Common myeloid progenitor, CD34-positive (primary cell): ENCODE measurements at places on chromosomes 4 and X.

GRCh38 chr4:181350615-181351415, 892.4 kb upstream of the TENM3 start:
- no peak for DNase-seq
- no peaks in the 10 kb centered on the region for H3K27me3 ChIP-seq
- H3K36me3 ChIP-seq = no peaks in the 10 kb centered on the region
- no peak overlapping the region for H3K4me3 ChIP-seq
- no peaks in the 10 kb centered on the region for H3K4me1 ChIP-seq
- H3K27ac ChIP-seq = no peak overlapping the region

DNA sequence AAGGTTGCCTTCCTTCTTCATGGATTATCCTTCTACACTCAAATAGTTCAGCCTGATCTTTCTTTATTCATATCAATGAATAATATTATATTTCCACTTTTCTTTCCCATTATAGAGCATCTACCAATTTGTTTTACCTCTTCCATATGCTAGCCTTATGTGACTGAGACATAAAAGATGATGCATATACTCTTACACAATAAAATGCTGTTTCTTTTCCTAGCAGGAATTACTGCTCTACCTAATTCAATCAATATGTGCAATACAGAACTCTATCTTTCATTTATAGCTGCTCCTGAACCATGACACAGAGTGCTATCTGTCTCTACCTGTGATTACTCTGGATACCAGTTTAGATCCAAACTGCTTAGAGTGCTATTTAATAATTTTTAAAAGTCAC, 2334.0 kb downstream of the PCDH7 start:
- DNase-seq = no peak
- no peaks in the 10 kb centered on the region for H3K27me3 ChIP-seq
- no peak overlapping the region for H3K27ac ChIP-seq
- no peaks in the 10 kb centered on the region for H3K4me1 ChIP-seq
- no peaks in the 10 kb centered on the region for H3K36me3 ChIP-seq
- H3K4me3 ChIP-seq = no peak overlapping the region

GRCh38 chr4:1693131-1693896, 9.2 kb upstream of the FAM53A start:
- H3K27ac ChIP-seq = no peak overlapping the region
- H3K36me3 ChIP-seq = peaks cover 11% of the 10 kb centered on the region
- DNase-seq = peak; percentile 80
- H3K4me3 ChIP-seq = no peak overlapping the region

DNA sequence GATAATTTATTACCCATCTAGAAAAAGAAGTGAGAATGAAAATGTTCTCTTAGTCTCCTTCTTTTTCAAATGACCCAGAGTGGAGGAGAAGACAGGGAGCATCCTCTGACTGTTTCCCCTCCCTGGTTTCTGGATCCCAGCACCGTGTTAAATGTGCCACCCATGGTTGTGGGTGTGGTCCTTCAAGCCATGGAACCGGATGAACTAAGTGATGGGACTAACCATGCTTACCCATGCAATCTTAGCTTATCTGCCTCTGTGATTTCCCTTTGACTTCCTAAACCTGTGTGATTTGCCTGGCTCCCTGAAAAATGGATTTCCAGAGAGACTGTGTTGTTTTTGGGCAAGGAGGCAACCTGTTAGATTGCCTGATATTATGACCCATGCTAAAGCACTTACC, 437.1 kb downstream of the MAGEB5 start:
- no peaks in the 10 kb centered on the region for H3K27me3 ChIP-seq
- no peaks in the 10 kb centered on the region for H3K4me1 ChIP-seq
- no peaks in the 10 kb centered on the region for H3K36me3 ChIP-seq

- peak; percentile 19 for DNase-seq
- H3K4me3 ChIP-seq = no peak overlapping the region
- H3K4me1 ChIP-seq = no peaks in the 10 kb centered on the region
- no peak overlapping the region for H3K27ac ChIP-seq
Measured at GRCh38 chr4:104758574-104758973, 263.9 kb upstream of the CXXC4 start.

DNA sequence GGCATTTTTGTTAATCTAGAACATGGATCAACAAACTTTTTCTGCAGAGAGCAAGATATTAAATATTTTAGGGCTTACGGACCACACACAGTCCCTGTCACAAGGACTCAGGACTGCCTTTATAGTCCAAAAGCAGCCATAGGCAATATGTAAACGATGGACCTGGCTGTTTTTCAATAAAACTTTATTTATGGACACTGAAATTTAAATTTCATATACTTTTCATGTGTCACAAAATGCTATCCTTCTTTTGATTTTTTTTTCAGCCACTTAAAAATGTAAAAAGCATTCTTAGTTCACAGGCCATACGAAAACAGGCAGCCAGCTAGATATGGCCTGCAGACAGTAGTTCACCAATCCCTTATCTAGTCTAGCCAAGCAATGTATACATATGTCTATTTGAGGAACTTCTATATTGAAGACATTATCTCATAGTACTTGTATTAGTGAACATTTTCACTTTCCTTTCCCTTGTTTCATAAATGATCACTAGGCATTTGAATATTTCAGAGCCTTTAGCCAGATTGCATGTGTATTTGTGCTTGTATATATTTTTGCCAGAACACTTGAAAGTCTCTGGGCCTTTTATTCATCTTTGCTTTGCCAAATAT, 350.9 kb downstream of the RPA4 start:
- DNase-seq = no peak
- H3K4me3 ChIP-seq = no peak overlapping the region
- no peaks in the 10 kb centered on the region for H3K27me3 ChIP-seq
- no peak overlapping the region for H3K27ac ChIP-seq

- no peaks in the 10 kb centered on the region for H3K27me3 ChIP-seq
- no peak for DNase-seq
- no peak overlapping the region for H3K27ac ChIP-seq
- H3K4me1 ChIP-seq = no peaks in the 10 kb centered on the region
Measured at GRCh38 chr4:133263104-133263503, 114.0 kb downstream of the PCDH10 start.

- no peak for DNase-seq
- H3K4me3 ChIP-seq = no peak overlapping the region
- H3K36me3 ChIP-seq = no peaks in the 10 kb centered on the region
- no peak overlapping the region for H3K27ac ChIP-seq
- no peaks in the 10 kb centered on the region for H3K4me1 ChIP-seq
Measured at GRCh38 chr4:178836865-178837264, 1394.6 kb upstream of the AGA start.

GRCh38 chrX:24491741-24492140, 26.7 kb downstream of the PDK3 start:
- DNase-seq = no peak
- H3K27ac ChIP-seq = no peak overlapping the region
- no peak overlapping the region for H3K4me3 ChIP-seq
- no peaks in the 10 kb centered on the region for H3K36me3 ChIP-seq

GRCh38 chr4:20614816-20615215, 85.4 kb upstream of the PACRGL start:
- H3K4me1 ChIP-seq = peaks cover 3% of the 10 kb centered on the region
- no peak overlapping the region for H3K27ac ChIP-seq
- no peaks in the 10 kb centered on the region for H3K36me3 ChIP-seq
- H3K4me3 ChIP-seq = no peak overlapping the region
- no peaks in the 10 kb centered on the region for H3K27me3 ChIP-seq
- DNase-seq = no peak

DNA sequence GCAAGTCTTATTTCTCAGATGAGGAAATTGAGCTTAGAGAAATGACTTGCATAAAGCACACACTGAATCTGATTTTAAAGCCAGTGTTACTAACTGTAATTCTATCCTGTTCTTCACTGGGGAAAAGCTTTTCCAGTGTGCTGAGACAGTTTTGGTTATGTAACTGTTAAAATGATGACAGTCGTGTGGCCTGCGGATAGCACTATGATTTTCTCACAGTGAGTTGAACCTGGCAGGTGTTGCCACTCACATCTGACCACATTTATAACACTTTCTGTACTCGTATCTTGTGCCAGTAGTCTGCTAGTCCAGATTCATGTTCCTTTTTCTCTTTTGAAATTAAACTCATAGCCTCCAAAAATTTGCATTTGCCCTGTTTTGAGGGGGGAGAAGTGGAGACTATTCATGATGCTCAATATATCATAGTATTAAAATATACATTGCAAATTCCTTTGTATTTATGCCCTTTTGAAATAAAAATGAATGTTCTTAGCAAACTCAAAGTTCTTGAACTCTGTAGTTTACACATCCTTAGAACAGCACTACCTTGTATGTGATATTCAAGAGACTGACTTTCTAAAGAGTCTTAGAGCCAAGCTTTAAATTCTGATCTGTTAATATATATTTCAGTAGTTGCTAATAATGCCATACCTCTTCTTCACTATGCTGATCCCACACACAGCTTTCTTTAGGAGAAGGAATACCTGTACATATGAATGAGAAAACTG, 132.3 kb downstream of the PDLIM5 start:
- H3K27ac ChIP-seq = no peak overlapping the region
- peaks cover 5% of the 10 kb centered on the region for H3K36me3 ChIP-seq
- no peak overlapping the region for H3K4me3 ChIP-seq
- no peaks in the 10 kb centered on the region for H3K4me1 ChIP-seq
- no peaks in the 10 kb centered on the region for H3K27me3 ChIP-seq

DNA sequence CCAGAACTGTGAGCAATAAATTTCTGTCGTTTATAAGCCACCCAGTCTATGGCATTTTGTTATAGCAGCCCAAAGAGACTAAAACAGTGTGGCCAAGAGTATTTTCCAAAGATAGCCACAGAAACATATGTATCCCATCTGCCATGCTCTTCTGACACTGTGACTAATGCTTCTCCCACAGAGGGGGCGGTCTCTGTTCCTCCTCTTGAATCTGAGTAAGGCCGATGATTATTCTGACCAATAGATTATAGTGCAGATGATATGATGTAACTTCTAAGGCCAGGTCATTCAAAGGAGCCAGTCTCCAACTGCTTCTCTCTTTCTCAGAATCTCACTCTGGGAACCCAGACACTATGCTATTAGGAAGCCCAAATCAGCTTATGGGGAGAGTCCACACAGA, 570.7 kb downstream of the BCOR start:
- H3K4me3 ChIP-seq = no peak overlapping the region
- H3K36me3 ChIP-seq = no peaks in the 10 kb centered on the region
- no peak for DNase-seq
- no peaks in the 10 kb centered on the region for H3K27me3 ChIP-seq
- H3K4me1 ChIP-seq = no peaks in the 10 kb centered on the region

GRCh38 chrX:84611843-84612636, 109.8 kb upstream of the HDX start:
- no peak overlapping the region for H3K27ac ChIP-seq
- H3K36me3 ChIP-seq = no peaks in the 10 kb centered on the region
- H3K4me3 ChIP-seq = no peak overlapping the region
- H3K27me3 ChIP-seq = no peaks in the 10 kb centered on the region
- H3K4me1 ChIP-seq = no peaks in the 10 kb centered on the region

GRCh38 chr4:103156106-103156505, 42.0 kb downstream of the CENPE start:
- H3K4me1 ChIP-seq = no peaks in the 10 kb centered on the region
- H3K4me3 ChIP-seq = no peak overlapping the region
- H3K27me3 ChIP-seq = no peaks in the 10 kb centered on the region
- no peak overlapping the region for H3K27ac ChIP-seq
- no peak for DNase-seq

- DNase-seq = no peak
- H3K27ac ChIP-seq = no peak overlapping the region
- H3K4me3 ChIP-seq = no peak overlapping the region
- no peaks in the 10 kb centered on the region for H3K27me3 ChIP-seq
Measured at GRCh38 chr4:24956091-24956490, 43.2 kb upstream of the CCDC149 start.

GRCh38 chrX:29662759-29663503, 552.4 kb upstream of the MAGEB2 start:
- no peak overlapping the region for H3K27ac ChIP-seq
- no peak for DNase-seq
- no peaks in the 10 kb centered on the region for H3K36me3 ChIP-seq
- H3K4me3 ChIP-seq = no peak overlapping the region

DNA sequence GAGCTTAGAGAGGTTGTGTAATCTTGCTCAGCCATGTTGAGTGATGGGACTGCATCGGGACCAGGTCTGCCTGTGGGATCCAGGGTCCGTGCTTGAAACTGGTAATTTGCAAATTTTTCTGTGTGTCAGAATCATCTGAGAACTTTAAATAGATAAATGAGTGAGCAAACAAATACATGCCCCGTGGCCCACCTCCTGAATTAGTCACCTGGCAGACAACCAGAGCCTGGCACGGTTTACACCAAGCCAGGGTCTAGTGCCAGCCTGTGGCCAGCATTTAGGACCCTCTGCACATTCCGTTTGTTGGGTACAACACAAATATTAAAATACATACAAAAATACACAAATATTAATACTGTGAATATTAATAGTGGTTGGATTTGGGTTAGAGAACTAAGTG, 90.6 kb upstream of the STOX2 start:
- H3K4me3 ChIP-seq = no peak overlapping the region
- H3K27me3 ChIP-seq = no peaks in the 10 kb centered on the region
- H3K4me1 ChIP-seq = no peaks in the 10 kb centered on the region
- DNase-seq = no peak

- H3K4me3 ChIP-seq = peak overlapping the region; percentile 38
- DNase-seq = peak; percentile 14
- peaks cover 66% of the 10 kb centered on the region for H3K4me1 ChIP-seq
- H3K27me3 ChIP-seq = no peaks in the 10 kb centered on the region
Measured at GRCh38 chrX:129785160-129785947, 5.6 kb downstream of the SASH3 start.
